ENCODE measurements at places on chromosomes 5 and 9.

- no peak for DNase-seq
Observed at GRCh38 chr5:14913096-14913495, 41.5 kb upstream of the ANKH start.

- DNase-seq = no peak
Observed at GRCh38 chr9:137611623-137612609, 6.4 kb downstream of the ARRDC1 start.

DNA sequence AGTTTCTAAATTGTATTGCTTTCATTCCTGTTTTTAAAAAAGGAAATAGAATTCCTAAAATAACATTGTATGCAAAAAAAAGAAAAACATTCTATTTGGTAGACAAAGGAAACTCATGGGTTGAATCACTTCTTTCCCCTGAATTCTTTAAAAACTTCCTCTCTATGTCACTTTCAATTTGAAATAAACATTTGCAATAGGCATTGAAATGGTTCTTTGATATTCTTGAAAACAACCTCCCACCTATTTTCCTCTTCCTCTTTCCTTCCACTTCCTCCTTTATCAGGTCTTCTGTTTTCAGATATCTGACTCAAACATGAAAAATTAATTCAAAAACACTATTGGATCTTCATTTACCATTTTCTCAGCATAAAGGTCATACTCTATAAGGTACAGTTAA is 442.0 kb upstream of the MEF2C start:
- no peak for DNase-seq

DNA sequence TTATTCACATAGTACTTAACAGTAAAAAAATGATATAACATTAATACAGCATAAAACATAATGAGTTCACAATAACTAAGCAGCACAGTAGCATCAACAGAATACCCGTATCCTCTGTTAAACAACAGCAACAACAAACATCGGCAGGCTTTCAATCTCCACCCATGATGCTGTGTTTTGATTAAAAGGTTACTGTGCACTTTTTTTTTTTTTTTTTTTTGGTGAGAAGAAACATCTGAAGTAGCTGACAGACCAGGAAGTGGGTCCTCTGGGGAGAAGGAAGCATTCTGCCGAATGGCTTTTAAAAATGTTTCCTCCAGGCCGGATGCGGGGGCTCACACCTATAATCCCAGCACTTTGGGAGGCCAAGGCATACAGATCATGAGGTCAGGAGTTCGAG is 282.3 kb downstream of the EPB41L4A start:
- no peak for DNase-seq

DNA sequence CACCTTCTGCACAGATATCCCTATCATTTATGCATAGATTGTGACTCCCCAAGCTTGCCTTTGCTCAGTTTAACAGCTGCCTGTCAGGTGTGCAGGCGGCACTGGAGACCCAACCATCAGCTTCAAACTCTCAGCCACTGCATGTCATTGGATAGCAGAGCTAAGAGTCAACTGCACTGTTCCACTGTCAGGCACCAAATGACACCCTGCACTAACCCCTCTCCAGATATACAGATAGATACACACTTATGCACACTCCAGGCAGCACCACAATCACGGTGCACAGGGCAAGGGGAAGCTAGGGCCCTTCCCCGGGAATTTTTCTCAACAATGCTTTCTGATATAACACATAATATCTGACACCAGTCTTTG is 142.3 kb downstream of the BNC2 start:
- DNase-seq = no peak

DNA sequence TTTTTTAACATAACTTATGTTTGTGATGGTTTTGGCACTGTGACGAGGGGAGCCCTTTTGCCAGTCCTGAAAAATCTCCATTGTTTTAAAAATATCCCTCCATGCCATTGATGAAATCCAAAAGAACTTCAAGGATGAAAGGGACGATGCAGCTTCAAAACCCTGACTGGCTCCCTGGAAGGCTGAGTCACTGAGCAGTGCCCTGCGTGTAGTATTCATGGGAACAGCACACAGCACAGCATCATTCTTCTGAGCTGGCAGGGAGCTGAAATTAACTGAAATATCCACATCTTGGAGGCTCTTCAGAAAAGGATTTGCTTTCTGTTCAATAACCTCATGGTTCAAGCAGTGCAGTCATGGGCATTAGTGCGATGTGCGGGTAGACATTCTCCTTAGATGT is 29.7 kb downstream of the PDE4D start:
- DNase-seq = no peak

DNA sequence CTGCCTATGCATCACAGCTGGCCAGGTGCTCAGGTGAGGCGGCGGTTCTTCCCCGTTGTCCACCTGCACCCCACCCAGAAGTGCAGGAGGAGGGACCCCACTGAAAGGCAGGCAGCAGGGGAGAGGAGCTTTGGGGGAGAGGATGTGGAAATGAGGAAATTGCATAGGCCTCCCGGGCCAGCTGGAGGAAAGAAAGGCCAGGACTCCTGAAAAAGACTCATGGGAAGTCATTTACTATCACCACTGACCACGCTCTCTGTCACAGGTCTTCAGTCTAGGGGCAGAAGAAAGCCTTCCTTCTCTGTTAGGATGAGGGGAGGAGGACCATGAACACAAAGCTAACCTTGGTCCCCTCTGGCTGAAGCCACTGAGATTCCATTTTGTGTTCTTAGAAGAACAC is 28.1 kb downstream of the KCNMB1 start:
- DNase-seq = no peak

DNA sequence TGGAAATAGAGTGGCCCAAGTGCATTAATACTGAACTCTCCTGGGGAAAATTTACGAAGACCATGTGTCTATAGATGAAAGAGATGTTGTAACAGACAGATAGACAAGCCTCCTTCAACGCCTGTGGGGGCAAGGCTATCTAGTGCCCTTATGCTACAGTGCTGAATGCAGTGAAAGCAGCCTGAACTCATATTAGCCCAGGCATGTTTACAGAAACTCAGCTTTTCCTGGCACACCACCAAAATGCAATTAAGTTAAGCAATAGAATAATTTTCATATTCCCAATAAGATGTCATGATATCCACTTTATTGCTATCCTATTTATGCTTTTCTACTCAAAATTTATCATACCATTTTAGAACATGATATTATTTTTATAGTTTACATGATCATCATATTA is 277.0 kb downstream of the DIRAS2 start:
- DNase-seq = no peak

DNA sequence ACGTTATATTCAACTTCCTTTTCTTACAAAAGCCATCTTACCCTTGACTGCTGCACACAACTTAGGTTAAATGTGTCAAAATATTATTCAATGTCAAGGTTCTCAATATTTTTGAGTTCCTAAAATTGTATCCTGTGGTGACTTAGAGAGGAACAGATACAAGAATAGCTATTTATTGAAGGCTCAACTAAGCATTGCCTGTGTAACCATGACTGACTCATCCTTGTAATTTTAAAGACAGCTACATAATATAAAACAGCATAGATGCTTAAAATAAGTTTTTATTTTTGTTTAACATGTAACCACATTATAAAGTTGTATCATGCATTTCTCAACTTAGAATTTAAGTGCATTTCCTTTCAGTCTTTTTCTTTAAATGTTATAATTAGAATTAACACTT is 312.9 kb upstream of the RGMB start:
- no peak for DNase-seq

DNA sequence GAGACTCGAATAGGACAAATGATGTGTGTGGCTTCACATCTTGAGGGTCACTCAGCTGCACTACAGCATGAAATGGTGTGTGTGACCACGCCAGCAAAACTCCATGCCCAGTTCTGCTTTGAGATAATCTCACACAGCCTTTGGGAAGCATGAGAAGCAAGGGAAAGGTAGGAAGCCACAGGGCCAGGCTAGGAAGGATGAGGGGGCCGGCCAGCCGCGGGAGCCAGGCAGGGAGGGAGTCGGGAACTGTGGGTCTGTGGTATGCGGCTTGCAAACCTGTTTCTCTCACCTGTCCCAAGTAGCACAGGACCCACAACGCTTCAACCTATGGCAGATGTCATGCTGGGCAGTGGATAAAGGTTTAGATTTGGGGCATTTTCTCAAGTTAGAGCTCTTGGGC is 142.0 kb downstream of the HSPA4 start:
- DNase-seq = no peak

DNA sequence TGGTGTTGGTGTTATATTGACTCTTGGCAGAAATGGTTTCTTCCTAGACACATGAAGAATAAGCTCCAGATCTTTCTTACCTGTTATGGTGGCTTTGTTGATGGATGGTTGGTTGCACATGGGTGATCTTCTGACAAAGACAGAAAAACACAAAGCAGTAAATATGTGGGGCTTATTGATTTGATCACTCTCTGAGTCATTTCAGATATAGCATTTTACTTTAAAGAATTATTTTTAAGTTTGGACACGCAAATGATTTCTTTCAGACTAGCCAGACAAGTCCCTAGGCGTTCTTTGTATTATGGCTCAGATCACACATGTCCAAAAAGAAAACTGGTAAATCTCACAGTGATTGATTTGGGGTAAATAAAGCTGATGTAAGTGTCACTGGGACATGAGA is 597.6 kb downstream of the RAB3C start:
- DNase-seq = no peak

DNA sequence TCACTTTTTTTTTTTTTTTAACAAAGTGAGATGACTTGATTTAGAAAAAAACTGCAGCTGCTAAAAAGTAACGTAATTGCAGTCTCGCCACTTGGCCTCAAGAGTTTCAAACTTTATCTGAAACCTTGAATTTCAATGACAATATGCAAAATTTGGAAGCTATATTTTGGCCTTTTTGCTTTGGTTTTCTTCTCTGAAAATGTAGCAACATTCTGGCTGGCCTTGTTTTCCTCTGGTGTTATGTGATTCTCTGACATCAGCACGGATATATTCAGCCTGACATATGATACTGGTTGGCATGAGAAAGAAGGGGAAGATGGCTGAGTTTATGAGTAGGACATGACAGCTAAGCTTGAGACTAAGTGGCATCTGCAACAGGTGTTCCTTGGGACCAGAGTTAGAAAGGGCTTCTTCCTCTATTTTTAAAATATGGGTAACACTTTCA is 136.5 kb downstream of the MEF2C start:
- DNase-seq = no peak

DNA sequence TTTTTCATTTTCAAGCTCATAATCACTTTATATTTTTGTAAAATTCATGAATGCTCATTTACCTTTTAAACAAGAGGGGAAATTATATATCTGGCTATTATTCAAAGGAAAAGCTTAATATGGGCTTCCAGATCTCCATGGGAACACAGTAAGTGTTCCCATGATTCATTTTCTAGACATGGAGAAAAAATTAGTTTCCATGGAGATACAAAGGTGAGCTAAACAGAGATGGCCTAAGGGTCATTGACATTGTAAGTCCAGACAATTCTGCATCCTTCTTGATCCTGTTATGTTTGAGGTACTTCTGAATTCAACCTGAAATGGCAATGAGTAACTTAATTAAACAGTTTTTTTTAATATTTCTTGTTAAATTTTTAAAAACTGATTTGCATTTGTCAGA is 341.4 kb upstream of the PRR16 start:
- DNase-seq = no peak

- no peak for DNase-seq
Observed at GRCh38 chr5:60997721-60998120, 52.7 kb downstream of the NDUFAF2 start.

All from activated CD8-positive, alpha-beta memory T cell treated with anti-CD3 and anti-CD28 coated beads for 24 hours (primary cell).